ENCODE measurements at places on chromosomes 7 and 10. TPM values are rescaled to one million over a fixed set of nuclear protein-coding genes. Genes with fewer than 3 reads are reported as not detected.

DNA sequence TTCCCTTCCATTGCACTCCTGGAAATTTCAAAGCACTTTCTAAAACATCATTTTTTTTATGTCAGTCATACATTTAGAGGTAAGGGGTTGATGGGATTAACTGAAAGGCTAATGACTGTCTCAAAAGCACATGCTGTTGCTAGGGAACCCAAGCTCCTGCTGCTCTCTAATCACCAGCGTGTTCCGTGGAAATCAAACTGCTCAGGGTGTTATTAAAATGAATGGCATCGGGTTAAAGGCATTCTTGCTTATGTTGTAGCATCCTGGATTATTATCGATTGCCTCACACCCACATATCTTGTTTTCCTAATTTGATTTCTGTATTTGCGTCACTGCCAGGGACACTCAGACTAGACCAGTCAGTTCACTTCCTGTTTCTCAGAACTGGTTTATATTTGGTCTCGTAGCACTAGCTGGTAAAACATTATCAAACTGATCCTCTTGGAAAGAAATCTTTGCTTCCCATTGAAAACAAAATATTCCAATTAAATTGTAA lies 216.5 kb upstream of the MKLN1 start:
- peaks cover 44% of the 10 kb centered on the region for H3K4me1 ChIP-seq
- no peak for DNase-seq
- peak overlapping the region; percentile 41 for H3K27ac ChIP-seq
- peak overlapping the region; percentile 96 for H3K4me3 ChIP-seq
- H3K36me3 ChIP-seq = no peaks in the 10 kb centered on the region
- H3K27me3 ChIP-seq = peaks cover 19% of the 10 kb centered on the region

DNA sequence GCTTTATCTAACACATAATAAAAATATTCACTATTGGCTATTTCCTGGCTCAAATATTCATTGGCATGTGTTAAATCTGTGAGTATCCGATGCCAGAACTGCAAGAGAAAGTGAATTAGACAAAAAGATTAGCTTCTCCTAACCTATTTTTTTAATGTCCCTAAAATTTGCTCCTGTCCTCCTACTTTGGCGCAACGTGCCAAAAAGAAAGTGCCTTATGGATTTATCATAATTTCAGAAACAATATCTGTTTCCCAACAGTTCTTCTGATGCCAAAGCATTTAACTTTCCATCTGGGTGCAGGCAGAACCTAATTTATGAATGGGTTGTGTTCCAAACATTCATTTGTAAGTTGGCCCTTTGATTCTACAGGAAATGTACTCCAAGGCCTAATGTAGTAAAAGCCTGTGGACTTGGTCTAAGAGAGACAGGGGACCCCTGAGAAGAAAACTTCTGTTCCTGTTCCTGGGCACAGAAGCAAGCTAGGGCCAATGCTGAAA lies 15.4 kb downstream of the PIP4K2A start:
- no peak overlapping the region for H3K27ac ChIP-seq
- DNase-seq = no peak
- no peak overlapping the region for H3K4me3 ChIP-seq
- no peaks in the 10 kb centered on the region for H3K27me3 ChIP-seq
- peaks cover 70% of the 10 kb centered on the region for H3K4me1 ChIP-seq
- peaks cover 42% of the 10 kb centered on the region for H3K36me3 ChIP-seq

DNA sequence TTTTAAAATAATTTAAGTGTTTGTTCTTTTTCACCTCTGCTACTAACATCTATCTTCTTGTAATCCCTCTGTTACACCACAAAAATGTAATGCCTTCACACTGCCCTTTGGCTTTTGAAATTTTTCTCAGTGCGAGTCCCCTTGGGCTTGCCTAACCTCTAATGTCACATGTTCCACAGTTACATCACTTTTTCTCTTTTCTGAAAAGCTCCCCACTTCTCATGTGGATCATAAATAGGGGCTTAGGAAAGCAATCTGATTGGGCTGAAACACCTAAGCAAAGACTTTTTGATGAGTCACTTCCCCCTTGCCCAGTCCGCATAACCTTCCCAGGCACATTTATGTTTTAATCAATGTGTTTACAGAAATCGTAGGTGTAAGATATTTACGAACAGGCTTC lies 288.2 kb downstream of the IPMK start:
- no peak for DNase-seq
- H3K27ac ChIP-seq = no peak overlapping the region
- H3K4me3 ChIP-seq = no peak overlapping the region
- no peaks in the 10 kb centered on the region for H3K36me3 ChIP-seq
- H3K4me1 ChIP-seq = no peaks in the 10 kb centered on the region

DNA sequence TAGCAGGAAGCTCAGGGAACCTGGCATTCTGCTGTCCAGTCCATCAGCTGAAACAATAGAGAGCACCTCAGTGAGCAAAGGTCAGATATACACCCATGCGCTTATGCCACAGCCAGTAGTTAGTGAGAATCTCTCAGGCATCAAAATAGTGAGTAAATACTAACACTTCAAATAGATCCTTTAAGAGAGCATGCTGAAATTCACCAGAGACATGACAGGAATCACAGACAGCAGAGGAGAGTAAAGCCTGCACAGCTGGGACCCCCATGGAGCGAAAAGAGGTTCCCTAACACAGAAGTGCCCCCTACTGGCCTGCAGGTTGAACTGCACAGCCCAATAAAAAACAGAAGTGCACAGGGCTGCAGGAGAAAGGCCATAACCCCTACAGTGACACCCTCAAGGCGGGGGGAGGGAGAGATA lies 57.6 kb upstream of the ANTXRL start:
- DNase-seq = peak; percentile 36
- H3K36me3 ChIP-seq = peaks cover 34% of the 10 kb centered on the region
- no peak overlapping the region for H3K4me3 ChIP-seq
- no peak overlapping the region for H3K27ac ChIP-seq

- H3K4me1 ChIP-seq = no peaks in the 10 kb centered on the region
- H3K27ac ChIP-seq = no peak overlapping the region
- no peaks in the 10 kb centered on the region for H3K36me3 ChIP-seq
Observed at GRCh38 chr10:36188080-36188453, 546.0 kb upstream of the FZD8 start.

GRCh38 chr10:97925308-97925938 lies 75.8 kb downstream of the GOLGA7B start:
- H3K4me3 ChIP-seq = no peak overlapping the region
- DNase-seq = no peak
- H3K36me3 ChIP-seq = no peaks in the 10 kb centered on the region
- H3K27ac ChIP-seq = no peak overlapping the region

DNA sequence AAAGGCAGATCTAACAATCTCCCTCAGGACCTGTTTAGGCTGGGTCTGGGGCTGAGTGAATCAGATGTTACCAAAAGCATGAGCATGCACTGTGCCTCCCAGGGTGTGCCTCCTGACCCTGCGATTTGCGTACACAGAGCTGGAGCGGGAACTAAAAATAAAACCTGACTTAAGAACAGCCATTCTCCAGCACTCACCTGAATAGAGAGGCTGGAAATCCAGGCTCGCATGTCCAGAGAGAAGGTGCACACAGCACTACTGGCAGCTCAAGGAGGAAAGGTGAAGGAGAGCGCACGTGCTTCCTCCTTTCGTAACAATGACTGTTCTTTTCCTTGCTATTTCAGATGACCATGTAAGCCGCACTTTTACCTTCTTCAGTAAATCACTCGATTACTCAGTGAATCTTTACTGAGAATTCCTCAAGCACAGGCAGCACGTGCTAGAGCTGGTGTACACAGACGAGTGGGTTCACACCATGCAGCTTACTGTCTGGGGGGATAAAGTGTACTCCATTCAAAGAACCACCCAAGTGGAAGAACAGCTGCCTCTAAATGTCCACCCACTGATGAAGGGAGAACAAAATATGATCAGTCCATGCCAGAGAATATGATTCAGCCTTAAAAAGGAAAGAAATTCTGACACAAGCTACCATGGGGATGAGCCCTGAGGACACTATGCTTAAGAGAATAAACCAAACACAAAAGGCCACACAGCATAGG lies 45.6 kb downstream of the SFMBT2 start:
- DNase-seq = no peak
- no peak overlapping the region for H3K4me3 ChIP-seq
- no peaks in the 10 kb centered on the region for H3K27me3 ChIP-seq
- peak overlapping the region; percentile 37 for H3K27ac ChIP-seq

DNA sequence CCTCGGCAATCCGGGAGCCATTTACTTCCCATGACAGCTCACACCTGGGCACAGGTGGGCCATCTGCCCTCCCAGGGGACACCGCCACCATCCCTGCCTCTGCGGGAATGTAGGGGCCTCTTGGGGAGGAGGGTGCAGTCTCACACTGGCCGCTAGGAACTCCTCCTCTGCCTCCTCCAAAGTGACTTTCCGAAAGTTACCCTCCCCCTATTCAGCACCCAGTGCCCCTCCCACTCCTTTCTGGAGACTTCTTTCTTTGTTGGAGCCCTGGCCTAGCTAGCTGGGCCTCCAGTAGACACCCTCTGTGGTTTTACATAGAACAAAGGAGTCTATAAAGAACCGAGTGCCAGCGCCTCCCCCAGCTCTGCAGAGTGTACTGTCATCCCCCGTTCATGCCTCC lies 45.8 kb upstream of the MNX1 start:
- no peaks in the 10 kb centered on the region for H3K36me3 ChIP-seq
- H3K27ac ChIP-seq = no peak overlapping the region
- H3K4me3 ChIP-seq = no peak overlapping the region
- DNase-seq = no peak
- H3K4me1 ChIP-seq = no peaks in the 10 kb centered on the region
- H3K27me3 ChIP-seq = peaks cover 9% of the 10 kb centered on the region

DNA sequence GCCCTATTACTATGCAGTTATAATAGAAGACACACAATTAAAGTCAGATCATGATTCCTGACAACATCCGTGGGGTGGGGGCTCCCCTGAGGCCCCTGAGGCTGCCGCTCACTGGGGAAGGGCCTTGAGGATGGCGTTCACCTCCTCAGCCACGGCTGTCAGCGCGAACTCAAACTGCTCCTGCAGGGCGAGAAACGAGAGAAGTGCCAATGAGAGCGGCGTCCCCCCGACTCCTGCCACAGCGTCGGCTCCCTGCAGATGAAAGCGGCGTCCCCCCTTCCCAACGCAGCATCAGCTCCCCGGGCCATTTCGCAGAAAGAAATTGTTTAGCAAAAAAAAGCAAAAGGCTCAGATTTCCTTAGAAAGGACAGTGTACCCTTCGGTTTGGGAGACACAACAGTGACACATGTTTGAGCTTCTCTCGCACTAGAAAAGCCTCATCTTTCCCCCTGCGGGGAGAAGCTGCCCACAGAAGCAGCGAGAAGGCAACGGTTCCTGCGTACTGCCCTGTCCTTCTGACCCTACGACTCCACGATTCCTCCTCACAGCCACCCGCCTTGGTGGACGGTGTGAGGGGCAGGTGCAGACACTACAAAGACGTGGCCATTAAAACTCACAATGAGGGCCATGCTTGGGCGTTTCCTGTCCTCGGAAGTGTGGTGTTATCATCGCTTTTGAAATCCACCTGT lies 203.9 kb downstream of the DNAJB6 start:
- no peak overlapping the region for H3K27ac ChIP-seq
- no peaks in the 10 kb centered on the region for H3K27me3 ChIP-seq
- peaks cover 6% of the 10 kb centered on the region for H3K36me3 ChIP-seq
- no peak overlapping the region for H3K4me3 ChIP-seq
- H3K4me1 ChIP-seq = peaks cover 2% of the 10 kb centered on the region

The TMEM140 gene
- total RNA-seq = 12.7 TPM

The SYT15 gene
- 1.0 TPM for total RNA-seq

The DLX6 gene
- total RNA-seq = not detected

All from activated CD8-positive, alpha-beta T cell treated with anti-CD3 and anti-CD28 coated beads, Interleukin-2, amount 10 ng/mL, durations not matched to agents 7 days and 5 days (primary cell).